Fibroblast of lung (primary cell): ENCODE measurements at places on chromosomes 13 and 19. TPM values are rescaled to one million over a fixed set of nuclear protein-coding genes. Genes with fewer than 3 reads are reported as not detected.

DNA sequence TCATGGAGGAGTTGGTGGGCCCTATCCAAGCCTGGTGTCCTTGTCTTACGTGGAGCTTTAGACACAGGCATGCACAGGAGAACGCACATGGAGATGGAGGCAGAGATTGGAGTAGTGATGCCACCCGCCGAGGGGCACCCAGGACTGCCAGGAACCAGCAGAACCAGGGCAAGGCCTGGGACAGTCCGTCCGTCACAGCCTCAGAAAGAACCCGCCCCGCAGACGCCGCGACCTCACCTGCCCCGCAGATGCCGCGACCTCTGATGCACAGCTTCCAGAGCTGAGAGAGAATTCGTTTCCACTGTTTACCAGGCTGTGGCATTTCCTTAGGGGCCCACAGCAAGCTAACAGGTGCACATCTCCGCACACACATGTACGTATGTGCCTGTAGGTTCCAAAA is 15.3 kb downstream of the GRTP1 start:
- no peaks in the 10 kb centered on the region for H3K4me1 ChIP-seq
- DNase-seq, result no peak
- no peaks in the 10 kb centered on the region for H3K36me3 ChIP-seq
- H3K27me3 ChIP-seq, result no peaks in the 10 kb centered on the region
- H3K27ac ChIP-seq, result no peak overlapping the region

GRCh38 chr19:16605553-16605994 is 22.4 kb downstream of the MED26 start:
- H3K4me3 ChIP-seq, result no peak overlapping the region
- peaks cover 1% of the 10 kb centered on the region for H3K36me3 ChIP-seq
- no peaks in the 10 kb centered on the region for H3K27me3 ChIP-seq
- H3K4me1 ChIP-seq, result peaks cover 6% of the 10 kb centered on the region
- no peak overlapping the region for H3K27ac ChIP-seq

- H3K27me3 ChIP-seq, result no peaks in the 10 kb centered on the region
- H3K4me3 ChIP-seq, result no peak overlapping the region
- DNase-seq, result peak; percentile 92
- peaks cover 2% of the 10 kb centered on the region for H3K4me1 ChIP-seq
Observed at GRCh38 chr19:4815426-4816201, 15.9 kb downstream of the TICAM1 start.

DNA sequence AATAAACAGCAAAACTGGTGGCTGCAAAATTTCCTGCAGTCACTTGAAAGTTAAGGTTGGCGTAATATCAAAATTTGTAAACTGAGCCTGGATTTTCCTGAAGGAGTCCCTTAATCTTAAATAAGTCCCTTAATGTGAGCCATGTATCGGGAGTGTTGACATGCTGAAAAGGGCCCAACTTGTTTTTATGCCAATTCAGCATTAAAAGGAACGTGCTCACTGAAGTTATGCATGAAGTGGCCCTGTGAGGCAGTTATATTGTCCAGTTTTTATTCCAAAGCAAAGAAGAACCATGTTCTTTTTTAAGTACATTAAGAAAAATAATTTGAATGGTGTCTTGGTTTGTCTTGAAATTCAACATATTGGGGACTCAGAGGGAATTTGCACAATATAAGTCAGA is 1766.9 kb downstream of the SLITRK1 start:
- DNase-seq, result no peak
- H3K4me3 ChIP-seq, result no peak overlapping the region
- H3K36me3 ChIP-seq, result no peaks in the 10 kb centered on the region
- H3K27ac ChIP-seq, result no peak overlapping the region

DNA sequence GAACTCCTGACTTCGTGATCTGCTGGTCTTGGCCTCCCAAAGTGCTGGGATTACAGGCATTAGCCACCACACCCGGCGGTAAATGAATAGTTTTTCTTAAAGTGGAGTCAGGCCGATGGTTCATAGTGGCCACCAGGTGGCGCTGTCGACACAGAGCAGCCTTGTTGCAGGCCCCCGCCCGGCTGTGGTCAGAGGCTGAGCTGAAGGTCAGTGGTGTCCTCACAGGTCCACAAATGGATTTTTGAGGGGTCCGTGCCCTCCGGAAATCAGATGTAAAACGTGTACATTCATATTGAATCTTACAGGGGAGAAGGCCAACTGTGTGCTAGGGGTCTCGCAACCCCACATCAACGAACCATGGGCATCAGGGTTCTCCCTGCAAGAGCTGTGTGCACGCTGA is 13.4 kb upstream of the WDR18 start:
- peak; percentile 27 for DNase-seq
- peaks cover 14% of the 10 kb centered on the region for H3K36me3 ChIP-seq
- no peak overlapping the region for H3K4me3 ChIP-seq
- H3K4me1 ChIP-seq, result no peaks in the 10 kb centered on the region
- no peak overlapping the region for H3K27ac ChIP-seq
- no peaks in the 10 kb centered on the region for H3K27me3 ChIP-seq

DNA sequence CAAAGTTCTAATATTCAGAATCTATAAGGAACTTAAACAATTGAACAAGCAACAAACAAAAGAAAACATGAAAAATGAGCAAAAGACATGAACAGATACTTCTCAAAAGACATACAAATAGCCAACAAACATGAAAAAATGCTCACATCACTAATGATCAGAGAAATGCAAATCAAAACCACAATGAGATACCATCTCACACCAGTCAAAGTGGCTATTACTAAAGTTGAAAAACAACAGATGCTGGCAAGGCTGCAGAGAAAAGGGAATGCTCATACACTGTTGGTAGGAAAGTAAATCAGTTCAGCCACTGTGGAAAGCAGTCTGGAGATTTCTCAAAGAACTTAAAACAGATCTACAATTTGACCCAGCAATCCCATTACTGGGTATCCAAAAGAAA is 74.3 kb downstream of the CRYL1 start:
- DNase-seq, result no peak
- no peak overlapping the region for H3K27ac ChIP-seq
- no peaks in the 10 kb centered on the region for H3K4me1 ChIP-seq
- H3K36me3 ChIP-seq, result no peaks in the 10 kb centered on the region
- H3K4me3 ChIP-seq, result no peak overlapping the region

Gene TNFSF9
- 0.22 and 0.40 TPM in 2 replicates for polyA plus RNA-seq

DNA sequence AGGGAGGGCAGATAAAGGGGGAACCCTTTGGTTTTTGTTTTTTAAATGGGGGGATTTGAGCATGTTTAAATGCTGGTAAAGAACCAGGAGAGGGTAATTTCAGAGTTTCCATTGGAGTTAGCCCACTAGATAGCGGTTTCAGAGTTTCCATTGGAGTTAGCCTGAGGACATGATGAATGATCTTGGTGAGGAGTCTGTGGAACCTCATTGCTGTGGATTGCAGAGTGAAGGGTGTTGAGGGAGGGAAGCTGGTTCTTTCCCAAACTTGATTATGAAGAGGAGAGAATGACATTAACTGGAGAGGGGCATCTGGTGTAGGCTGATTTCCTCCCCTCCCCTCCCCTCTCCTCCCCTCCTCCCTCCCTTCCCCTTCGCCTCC is 5.0 kb downstream of the WASF3 start:
- peaks cover 4% of the 10 kb centered on the region for H3K4me1 ChIP-seq
- H3K36me3 ChIP-seq, result no peaks in the 10 kb centered on the region
- peak; percentile 56 for DNase-seq
- H3K27ac ChIP-seq, result no peak overlapping the region
- H3K27me3 ChIP-seq, result no peaks in the 10 kb centered on the region

Gene ZNF443
- 1.1 and 1.2 TPM in 2 replicates for polyA plus RNA-seq

- H3K4me3 ChIP-seq, result no peak overlapping the region
- no peaks in the 10 kb centered on the region for H3K4me1 ChIP-seq
- no peak overlapping the region for H3K27ac ChIP-seq
- no peaks in the 10 kb centered on the region for H3K36me3 ChIP-seq
- DNase-seq, result no peak
Observed at GRCh38 chr13:94557684-94558235, 38.2 kb downstream of the TGDS start.

DNA sequence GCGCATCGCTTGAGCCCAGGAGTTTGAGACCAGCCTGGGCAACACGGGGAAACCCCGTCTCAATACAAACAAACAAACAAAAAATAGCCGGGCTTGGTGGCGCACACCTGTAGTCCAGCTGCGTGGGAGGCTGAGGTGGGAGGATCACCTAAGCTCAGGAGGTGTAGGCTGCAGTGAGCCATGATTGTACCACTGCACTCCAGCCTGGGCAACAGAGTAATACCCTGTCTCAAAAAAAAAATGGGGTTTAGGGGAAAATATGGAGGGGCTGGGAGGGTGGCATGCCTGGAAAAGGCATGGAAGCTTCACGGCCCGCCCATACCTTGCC is 1.9 kb upstream of the ISYNA1 start:
- no peaks in the 10 kb centered on the region for H3K27me3 ChIP-seq
- peaks cover 22% of the 10 kb centered on the region for H3K36me3 ChIP-seq
- peaks cover 7% of the 10 kb centered on the region for H3K4me1 ChIP-seq
- no peak for DNase-seq
- H3K27ac ChIP-seq, result no peak overlapping the region
- H3K4me3 ChIP-seq, result no peak overlapping the region

Gene PLA2G4C
- 1.9 and 4.6 TPM in 2 replicates for polyA plus RNA-seq

DNA sequence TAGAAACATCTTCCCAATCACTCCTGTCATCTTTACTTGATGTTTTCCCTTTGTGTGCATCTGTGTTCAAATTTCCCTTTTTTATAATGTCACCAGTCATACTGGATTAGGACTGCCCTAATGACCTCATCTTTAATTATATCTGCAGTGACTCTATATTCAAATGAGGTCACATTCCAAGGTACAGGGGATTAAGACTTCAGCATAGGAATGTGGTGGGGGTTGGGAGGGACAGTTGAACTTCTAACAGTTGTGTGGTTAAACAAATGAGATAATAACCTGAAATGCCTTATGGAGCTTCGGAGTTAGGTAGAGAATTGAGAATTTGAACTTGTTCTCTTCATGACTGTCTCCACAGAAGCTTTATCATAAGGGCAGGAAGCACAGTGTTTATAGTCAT is 23.0 kb downstream of the PAN3 start:
- no peak overlapping the region for H3K4me3 ChIP-seq
- no peaks in the 10 kb centered on the region for H3K4me1 ChIP-seq
- H3K27me3 ChIP-seq, result no peaks in the 10 kb centered on the region
- peak; percentile 71 for DNase-seq
- no peak overlapping the region for H3K27ac ChIP-seq

Gene NCR1
- polyA plus RNA-seq, result not detected in 2 replicates

Gene KANK2
- polyA plus RNA-seq, result 192 and 197 TPM in 2 replicates

DNA sequence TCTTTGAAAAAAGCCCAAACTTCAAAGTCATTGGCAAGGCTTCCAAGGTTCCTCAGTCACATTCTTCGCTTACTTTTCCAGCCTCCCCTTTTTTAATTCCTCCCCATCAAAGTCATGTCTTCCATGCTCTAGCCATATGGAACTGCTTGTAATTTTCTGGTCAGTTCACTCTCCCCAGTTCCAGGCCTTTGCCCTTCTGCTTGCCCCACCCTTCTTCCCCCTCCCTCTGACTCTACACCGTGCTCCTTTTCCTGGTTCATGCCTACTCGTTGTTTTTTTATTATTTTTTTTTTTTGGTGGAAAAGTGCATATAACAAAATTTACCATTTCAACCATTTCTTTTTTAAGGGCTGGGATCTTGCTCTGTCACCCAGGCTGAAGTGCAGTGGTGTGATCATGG is 102.3 kb downstream of the UBL3 start:
- H3K4me3 ChIP-seq, result no peak overlapping the region
- no peak for DNase-seq
- H3K27ac ChIP-seq, result no peak overlapping the region
- no peaks in the 10 kb centered on the region for H3K36me3 ChIP-seq
- H3K4me1 ChIP-seq, result no peaks in the 10 kb centered on the region

GRCh38 chr13:113489549-113490495 is 689 bp downstream of the DCUN1D2 start:
- peak; percentile 44 for DNase-seq
- peaks cover 4% of the 10 kb centered on the region for H3K36me3 ChIP-seq
- peaks cover 18% of the 10 kb centered on the region for H3K4me1 ChIP-seq
- H3K4me3 ChIP-seq, result peak overlapping the region; percentile 89

DNA sequence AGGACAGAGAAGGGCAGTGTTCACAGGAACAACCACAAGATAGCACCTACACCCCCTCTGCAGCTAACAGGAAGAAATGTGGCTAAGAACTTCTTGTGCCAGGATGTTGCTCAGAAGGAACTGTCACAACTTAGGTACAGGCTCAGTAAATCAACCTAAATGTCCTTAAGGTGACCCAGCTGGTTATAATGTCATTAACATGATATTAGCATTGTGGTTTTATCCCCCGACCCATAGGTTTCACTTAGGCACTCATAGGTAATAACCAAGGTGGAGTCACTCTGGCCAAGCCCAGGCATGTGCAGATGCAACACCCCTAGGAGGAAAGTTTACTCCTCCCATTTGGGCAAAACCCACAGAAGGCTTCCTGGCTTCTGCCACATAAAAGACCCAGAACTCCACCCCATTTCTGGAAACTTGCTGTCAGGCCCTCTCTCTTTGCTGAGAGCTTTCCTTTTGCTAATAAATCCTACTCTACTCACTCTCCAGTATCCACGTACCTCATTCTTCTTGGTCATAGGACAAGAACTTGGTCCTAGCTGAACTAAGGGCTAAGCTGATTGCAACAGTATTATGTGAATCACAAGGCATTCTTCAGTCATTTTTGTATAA is 951.3 kb downstream of the SLITRK5 start:
- no peaks in the 10 kb centered on the region for H3K27me3 ChIP-seq
- DNase-seq, result no peak
- H3K36me3 ChIP-seq, result no peaks in the 10 kb centered on the region
- no peak overlapping the region for H3K27ac ChIP-seq
- H3K4me3 ChIP-seq, result no peak overlapping the region
- no peaks in the 10 kb centered on the region for H3K4me1 ChIP-seq

Gene AMH
- 0.03 and 0.07 TPM in 2 replicates for polyA plus RNA-seq

GRCh38 chr19:41441321-41441945 is 1.5 kb upstream of the ERICH4 start:
- peaks cover 2% of the 10 kb centered on the region for H3K36me3 ChIP-seq
- no peak overlapping the region for H3K4me3 ChIP-seq
- DNase-seq, result no peak
- peaks cover 5% of the 10 kb centered on the region for H3K27me3 ChIP-seq
- H3K4me1 ChIP-seq, result no peaks in the 10 kb centered on the region
- H3K27ac ChIP-seq, result no peak overlapping the region

- H3K4me1 ChIP-seq, result no peaks in the 10 kb centered on the region
- no peaks in the 10 kb centered on the region for H3K36me3 ChIP-seq
- no peak for DNase-seq
- no peak overlapping the region for H3K27ac ChIP-seq
- H3K27me3 ChIP-seq, result no peaks in the 10 kb centered on the region
Observed at GRCh38 chr19:9057505-9058258, 29.2 kb upstream of the OR1M1 start.
